Karpas-422 (cell line): ENCODE measurements at places on chromosomes 11 and 22. TPM values are rescaled to one million over a fixed set of nuclear protein-coding genes. Genes with fewer than 3 reads are reported as not detected.

ADSL gene
- total RNA-seq = 165 and 188 TPM in 2 replicates

OR8G1 gene
- not detected in 2 replicates for total RNA-seq

OR6T1 gene
- total RNA-seq = not detected in 2 replicates

TRIM51 gene
- total RNA-seq = not detected in 2 replicates

SLC25A45 gene
- 6.7 and 9.7 TPM in 2 replicates for total RNA-seq

OR2AG1 gene
- total RNA-seq = not detected in 2 replicates

OR51E1 gene
- not detected in 2 replicates for total RNA-seq

TRIM6 gene
- total RNA-seq = not detected in 2 replicates

KLHDC7B gene
- total RNA-seq = 4.5 and 9.8 TPM in 2 replicates

ANO5 gene
- not detected in 2 replicates for total RNA-seq

MS4A3 gene
- not detected in 2 replicates for total RNA-seq

RCOR2 gene
- total RNA-seq = 2.1 and 2.4 TPM in 2 replicates

CD3E gene
- total RNA-seq = 0.32 and 1.3 TPM in 2 replicates

ANGPTL5 gene
- total RNA-seq = not detected in 2 replicates

NADSYN1 gene
- total RNA-seq = 86.0 and 129 TPM in 2 replicates

CD3G gene
- 88.1 and 158 TPM in 2 replicates for total RNA-seq

APOBEC3B gene
- not detected in 2 replicates for total RNA-seq

OR52I1 gene
- total RNA-seq = not detected in 2 replicates

POU2F3 gene
- total RNA-seq = 0.11 TPM in 1 of 2 replicates, not detected in the other

YAP1 gene
- total RNA-seq = 0.14 TPM in 1 of 2 replicates, not detected in the other

NCF4 gene
- 116 and 179 TPM in 2 replicates for total RNA-seq

PKDREJ gene
- not detected in 2 replicates for total RNA-seq

H19 gene
- total RNA-seq = 59.7 and 65.5 TPM in 2 replicates

KCNJ4 gene
- total RNA-seq = not detected in 2 replicates

PANX3 gene
- not detected in 2 replicates for total RNA-seq

CPT1A gene
- total RNA-seq = 13.1 and 15.2 TPM in 2 replicates

POU2AF1 gene
- total RNA-seq = 803 and 894 TPM in 2 replicates

APOL1 gene
- 0.14 TPM in 1 of 2 replicates, not detected in the other for total RNA-seq

CRYAB gene
- total RNA-seq = not detected in 2 replicates

RPS6KB2 gene
- 48.9 and 83.6 TPM in 2 replicates for total RNA-seq

DMC1 gene
- total RNA-seq = 3.8 and 26.0 TPM in 2 replicates

SLC6A5 gene
- total RNA-seq = not detected in 2 replicates

MFNG gene
- total RNA-seq = 91.1 and 105 TPM in 2 replicates

INTS4 gene
- total RNA-seq = 42.7 and 51.2 TPM in 2 replicates

DBX1 gene
- not detected in 2 replicates for total RNA-seq

OR4A16 gene
- not detected in 2 replicates for total RNA-seq

MRGPRX3 gene
- total RNA-seq = not detected in 2 replicates

SLC22A9 gene
- not detected in 2 replicates for total RNA-seq

FAM180B gene
- total RNA-seq = not detected in 2 replicates

FJX1 gene
- not detected in 2 replicates for total RNA-seq

OR8B4 gene
- not detected in 2 replicates for total RNA-seq

IFT27 gene
- 10.9 and 21.2 TPM in 2 replicates for total RNA-seq

GALNT18 gene
- not detected in 2 replicates for total RNA-seq

PHOX2A gene
- total RNA-seq = not detected in 2 replicates

DDIAS gene
- 9.3 and 26.8 TPM in 2 replicates for total RNA-seq

MLC1 gene
- total RNA-seq = not detected in 2 replicates

KCNK7 gene
- 0.25 and 0.48 TPM in 2 replicates for total RNA-seq

CCDC89 gene
- total RNA-seq = 0.37 and 0.40 TPM in 2 replicates

CAPN1 gene
- total RNA-seq = 96.5 and 115 TPM in 2 replicates

CHST1 gene
- total RNA-seq = 0.25 TPM in 1 of 2 replicates, not detected in the other

CD6 gene
- total RNA-seq = not detected in 2 replicates

ABCG4 gene
- total RNA-seq = not detected in 2 replicates

DRD4 gene
- not detected in 2 replicates for total RNA-seq

PTDSS2 gene
- 13.5 and 25.4 TPM in 2 replicates for total RNA-seq
